Fibroblast of skin of abdomen (primary cell): ENCODE measurements at places on chromosomes 12 and 14.

GRCh38 chr12:81123611-81124010, 45.7 kb downstream of the ACSS3 start:
- no peak for DNase-seq

DNA sequence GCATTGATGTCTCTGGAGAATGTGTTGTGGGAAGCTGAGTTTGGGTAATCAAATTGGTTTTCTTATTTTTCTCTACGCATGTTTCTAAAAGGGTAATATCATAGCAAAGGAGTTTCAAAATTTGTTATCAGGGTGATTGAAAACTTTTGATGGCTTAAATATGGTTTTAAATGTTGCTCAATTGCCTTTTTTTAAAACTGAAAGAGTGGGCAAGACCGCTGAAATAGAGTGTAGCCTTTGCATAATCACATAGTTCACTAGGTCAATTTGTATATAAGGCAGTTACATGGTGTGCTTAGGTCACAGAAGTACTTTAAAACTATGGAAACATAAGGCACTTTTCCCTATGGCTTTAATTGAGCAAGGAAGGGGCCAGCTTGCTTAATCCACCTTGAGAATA, 167.4 kb downstream of the SNAPC1 start:
- DNase-seq = no peak

- DNase-seq = no peak
These were observed 83.4 kb upstream of the ESRRB start for GRCh38 chr14:76292561-76292960.

GRCh38 chr14:26261368-26262122, 336.3 kb downstream of the NOVA1 start:
- DNase-seq = no peak

GRCh38 chr14:73233564-73233963, 3.7 kb upstream of the PAPLN start:
- DNase-seq = no peak

DNA sequence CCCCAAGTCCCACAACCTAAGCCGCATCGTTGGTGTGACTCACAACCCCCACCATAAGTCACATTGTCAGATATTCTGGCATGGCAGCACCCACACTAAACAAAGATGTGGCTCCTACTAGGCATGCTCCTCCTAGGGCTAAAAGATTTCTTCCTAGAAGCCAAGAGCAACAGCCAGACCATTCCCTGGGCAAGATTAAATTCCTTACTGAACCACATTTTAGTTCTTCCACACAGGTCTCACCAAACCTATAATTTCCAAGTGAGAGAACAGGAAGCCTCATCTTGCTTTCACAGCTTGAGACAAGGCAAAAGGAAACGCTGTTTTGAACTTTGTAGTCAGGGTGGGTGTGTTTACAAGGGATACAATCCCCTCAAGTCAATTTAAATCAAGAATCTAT, 632.8 kb downstream of the DIO2 start:
- DNase-seq = no peak

GRCh38 chr12:7679251-7680045, 13.7 kb upstream of the APOBEC1 start:
- no peak for DNase-seq
